Stimulated activated CD8-positive, alpha-beta memory T cell treated with anti-CD3 and anti-CD28 coated beads, Interleukin-12 subunit alpha, Interleukin-12 subunit beta, amount 100 ng/mL, for 4 hours (primary cell): ENCODE measurements at places on chromosomes 16 and 17.

DNA sequence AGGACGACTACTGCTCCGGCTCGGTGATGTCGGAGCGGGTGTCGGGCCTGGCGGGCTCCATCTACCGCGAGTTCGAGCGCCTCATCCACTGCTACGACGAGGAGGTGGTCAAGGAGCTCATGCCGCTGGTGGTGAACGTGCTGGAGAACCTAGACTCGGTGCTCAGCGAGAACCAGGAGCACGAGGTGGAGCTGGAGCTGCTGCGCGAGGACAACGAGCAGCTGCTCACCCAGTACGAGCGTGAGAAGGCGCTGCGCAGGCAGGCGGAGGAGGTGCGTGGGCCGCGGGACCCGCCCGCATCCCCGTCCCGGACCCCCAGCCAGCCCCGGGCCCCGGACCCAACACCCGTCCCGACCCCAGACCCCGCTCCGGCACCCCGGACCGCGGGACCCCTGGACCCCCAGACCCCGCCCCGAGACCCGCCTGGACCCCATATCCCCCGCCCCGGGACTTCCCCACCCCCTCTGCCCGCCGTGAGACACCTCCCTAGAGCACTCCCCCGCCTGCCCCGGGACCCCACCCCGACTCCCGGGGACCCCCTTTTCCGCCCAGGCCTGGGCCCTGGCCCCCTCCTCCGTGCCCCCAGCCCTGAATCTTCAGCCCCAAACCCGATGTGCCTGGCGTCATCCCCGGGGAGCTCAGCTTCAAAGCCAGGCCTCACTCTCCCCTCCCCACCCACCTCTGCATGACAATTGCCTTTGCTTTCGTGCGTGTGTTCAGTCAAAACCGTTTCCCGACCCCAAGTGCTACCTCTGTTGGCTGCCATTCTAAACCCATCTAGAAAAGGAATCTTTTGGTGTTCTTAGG is 594 bp downstream of the MAPK8IP3 start:
- DNase-seq: peak; percentile 40

DNA sequence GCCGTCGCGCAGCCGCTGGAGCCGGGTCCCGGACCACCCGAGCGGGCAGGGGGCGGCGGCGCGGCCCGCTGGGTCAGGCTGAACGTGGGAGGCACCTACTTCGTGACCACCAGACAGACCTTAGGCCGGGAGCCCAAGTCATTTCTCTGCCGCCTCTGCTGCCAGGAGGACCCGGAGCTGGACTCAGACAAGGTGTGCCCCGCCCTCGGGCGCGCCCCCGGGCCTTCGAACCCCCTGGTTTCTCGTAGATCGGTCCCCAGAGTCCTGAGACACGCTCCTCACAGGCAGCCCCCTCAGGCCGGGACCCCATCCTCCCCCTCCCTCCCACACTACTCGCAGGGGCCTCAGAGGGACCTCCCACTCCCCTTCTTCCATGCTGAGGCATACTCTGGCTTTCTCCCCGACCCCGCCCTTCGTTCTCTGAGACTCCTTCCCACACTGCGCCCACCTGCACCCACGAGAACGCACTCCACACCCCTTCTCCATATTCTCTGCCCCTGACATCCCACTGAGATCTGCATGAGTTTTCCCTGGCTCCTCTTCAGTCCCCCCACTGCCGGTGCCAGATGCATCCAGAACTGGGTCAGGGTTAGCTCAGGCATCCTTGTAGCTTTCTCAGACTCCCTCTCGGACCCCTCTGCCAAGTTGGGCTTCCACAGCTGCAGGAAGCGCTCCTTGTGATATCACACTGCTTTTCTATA is 523 bp downstream of the KCTD2 start:
- no peak for DNase-seq

- no peak for DNase-seq
Measured at GRCh38 chr16:31064882-31065461, 9.1 kb downstream of the ZNF668 start.

GRCh38 chr16:21224800-21225199 is 8.7 kb upstream of the ANKS4B start:
- no peak for DNase-seq

DNA sequence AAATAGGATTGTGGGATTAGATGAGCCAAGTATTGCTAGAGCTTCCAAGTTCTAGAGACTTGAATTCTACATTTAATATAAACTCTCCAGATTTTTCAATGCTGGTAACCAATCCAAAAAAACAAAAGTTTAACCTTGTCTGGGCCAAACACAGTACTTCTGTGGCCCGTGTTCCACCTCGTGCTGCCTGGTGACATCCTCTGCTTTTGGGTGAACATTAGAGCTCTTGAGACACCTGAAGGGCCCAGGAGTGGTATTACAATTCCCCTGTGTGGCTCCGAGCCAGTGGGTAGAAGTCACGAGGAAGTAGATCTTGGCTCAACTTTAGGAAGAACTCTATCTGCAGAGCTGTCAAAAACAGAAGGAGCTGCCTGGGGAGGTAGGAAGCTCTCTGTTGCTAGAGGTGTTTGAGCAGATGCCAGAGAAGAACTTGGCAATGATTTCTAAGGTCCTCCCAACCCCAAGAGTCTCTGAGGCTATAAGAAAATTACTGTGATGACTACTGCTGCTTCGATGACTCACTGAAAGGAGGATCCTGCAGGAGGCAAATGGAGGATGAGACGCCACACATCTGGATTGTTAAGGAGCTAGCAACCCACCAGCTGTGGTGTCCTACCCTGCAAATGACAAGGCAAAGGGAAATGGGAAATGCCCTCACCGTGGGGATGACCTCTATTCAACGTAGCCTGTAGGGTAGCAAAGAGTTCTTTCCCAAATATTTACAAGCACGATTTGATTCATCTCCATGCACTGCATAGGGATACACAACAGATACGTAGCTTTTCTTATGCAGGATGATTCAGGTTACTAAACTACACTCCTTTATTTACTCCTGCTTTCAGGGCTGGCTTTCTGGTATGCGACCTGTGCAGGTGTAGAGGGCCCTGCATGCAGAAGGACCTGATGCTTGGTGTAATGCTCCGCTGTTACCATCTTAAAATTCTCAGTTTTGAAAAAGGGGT is 45.8 kb upstream of the GAS7 start:
- DNase-seq: no peak

DNA sequence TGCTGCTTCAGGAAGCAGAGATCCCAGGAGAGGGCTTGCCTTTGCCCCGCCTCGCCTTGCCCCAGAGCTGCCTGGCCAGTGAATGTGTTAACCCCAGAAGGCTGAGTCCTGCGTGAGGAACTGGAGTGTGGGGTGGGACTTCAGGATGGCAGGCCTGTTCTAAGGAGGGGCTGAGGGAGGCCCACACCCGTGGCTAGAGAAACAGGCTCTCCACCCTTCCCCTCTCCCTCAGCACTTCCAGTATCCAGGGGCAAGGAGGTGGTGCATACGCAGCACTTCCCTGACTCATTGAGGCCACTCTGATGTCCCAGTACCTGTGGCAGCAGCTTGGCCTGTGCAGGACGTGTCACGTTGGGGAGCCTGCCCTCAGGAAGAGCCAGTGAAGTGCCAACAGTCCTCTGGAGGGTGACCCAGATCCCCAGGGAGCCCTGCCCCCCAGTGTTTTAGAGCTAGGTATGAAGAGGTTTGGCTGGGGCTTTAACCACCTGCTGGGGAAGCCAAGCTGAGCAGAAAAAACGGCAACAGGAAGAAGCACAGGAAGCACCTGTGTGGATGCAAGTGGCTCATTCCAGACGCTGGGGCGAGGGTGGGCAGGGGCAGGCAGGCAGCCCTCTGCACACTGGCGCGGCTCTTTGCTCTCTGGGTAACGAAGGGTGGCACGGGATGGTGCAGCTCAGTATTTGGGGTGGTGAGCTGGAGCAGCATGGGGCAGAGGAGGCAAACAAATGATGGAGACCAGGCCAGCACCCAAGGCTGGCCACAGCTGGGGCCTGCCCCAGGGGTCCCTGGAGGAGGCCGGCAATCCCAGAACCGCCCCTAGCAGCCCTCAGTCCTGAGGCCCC is 14.7 kb upstream of the CTCF start:
- DNase-seq: no peak
